Left cardiac atrium (tissue), 4 donors: ENCODE measurements at places on chromosomes 16 and 17. TPM values are rescaled to one million over a fixed set of nuclear protein-coding genes. Genes with fewer than 3 reads are reported as not detected.

DNA sequence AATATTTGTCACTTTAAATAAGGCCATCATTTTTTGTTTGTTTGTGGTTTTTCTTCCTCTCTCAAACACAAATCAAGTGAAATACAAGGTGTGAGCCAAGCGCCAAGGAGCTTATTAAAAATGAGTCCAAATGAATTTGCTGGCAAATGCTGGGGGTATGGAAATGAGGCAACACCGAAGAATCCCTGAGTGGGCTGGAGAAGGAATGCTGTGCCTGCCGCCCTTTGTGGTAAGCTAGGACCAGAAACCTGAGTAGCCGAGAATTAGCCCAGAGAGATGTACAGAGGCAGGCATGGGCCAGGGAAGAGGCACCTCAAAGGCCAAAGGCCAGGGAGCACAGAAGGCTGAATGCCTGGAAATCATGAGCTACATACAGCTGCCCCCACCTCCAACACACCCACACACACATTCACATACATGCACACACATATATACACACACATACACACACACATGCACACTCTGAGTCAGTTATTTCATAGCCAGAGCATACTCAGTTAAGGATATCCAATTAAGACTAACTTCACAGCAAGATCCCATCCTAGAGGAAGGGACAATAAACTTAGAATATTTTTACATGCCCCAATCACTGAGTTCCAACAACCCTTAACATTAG lies 266.1 kb upstream of the DYNLRB2 start:
- DNase-seq: no peak

DNA sequence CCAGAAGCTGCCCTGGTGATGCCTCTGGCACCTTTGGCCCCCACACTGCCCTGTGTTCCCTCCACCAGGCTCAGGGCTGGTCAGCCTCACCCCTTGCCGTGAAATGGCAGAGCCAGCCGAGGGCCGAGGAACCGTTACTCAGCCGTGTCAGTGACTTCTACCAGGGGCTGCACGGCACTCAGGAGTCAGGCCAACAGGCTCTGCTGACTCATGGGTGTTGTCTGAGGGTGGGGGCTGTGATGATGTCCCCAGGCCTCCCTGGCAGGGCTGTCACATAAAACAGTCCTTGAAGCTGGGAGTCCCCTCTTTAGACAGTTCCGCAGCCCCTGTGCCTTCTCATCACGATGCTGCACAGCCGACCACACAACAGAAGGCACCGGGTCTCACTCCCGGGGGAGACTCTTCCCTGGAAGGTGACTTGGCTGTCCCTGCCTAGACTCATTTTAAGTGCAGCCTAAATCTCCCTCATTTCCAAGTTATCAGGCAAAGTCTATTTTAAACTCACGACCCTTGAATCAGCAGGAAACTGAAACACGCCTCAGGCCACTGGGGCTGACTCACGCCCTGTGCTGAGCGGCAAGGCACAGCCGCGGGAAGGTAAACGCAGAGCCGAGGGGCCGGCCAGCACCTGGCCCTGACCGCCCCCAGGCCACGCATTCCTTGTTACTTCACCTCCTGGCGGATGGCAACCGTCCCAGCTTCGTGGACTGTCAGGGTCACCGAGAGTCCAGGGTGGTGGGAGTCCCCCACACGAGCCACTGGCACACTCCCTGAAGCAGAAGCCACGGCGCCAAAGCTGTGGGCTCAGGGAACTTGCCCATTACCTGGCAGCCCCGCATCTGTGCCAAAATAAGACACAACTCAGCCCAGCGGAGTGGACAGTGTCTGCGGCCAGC lies 102.6 kb downstream of the ZNF778 start:
- peak; percentile 75 for DNase-seq

GRCh38 chr17:62935523-62935922 lies 30.5 kb upstream of the TANC2 start:
- DNase-seq: no peak

Gene MYH13
- total RNA-seq: not detected

DNA sequence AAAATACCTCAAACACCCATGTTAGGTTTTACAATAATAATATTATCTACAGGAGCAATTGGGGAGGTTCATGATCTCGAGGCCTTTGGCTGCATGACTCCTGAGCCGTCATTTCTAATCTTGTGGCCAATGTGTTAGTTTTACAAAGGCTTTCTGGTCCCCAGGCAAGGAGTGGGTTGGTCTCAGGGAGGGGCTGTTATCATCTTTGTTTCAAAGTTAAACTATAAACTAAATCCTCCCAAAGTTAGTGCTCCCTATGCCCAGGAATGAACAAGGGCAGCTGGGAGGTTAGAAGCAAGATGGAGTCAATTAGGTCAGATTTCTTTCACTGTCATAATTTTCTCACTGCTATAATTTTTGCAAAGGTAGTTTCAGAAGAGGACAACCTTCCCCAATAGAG lies 9.1 kb upstream of the CCL5 start:
- DNase-seq: no peak

GRCh38 chr17:29177541-29177870 lies 2.7 kb downstream of the MYO18A start:
- DNase-seq: no peak

Gene IGFALS
- total RNA-seq: not detected

DNA sequence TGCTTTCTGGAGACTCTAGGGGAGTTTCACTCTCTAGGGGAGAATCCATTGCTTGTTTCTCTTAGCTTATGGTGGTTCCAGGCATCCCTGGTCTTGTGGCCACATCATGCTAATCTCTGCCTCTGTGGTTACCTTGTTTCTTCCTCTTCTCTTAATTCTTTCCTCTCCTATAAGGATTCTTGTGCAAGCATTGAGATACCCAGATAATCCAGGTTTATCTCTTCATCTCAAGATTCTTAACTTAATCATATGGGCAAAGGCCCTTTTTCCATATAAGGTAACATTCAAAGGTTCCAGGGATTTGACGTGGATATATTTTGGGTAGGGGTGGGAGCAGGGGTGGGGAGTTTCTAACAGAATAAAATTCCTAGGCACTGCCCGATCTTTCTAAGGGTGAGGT lies 32.6 kb downstream of the FAM20A start:
- DNase-seq: no peak

GRCh38 chr16:75931043-75931442 lies 204.8 kb upstream of the CPHXL start:
- DNase-seq: no peak
